Progenitor cell of endocrine pancreas (in vitro differentiated cells): ENCODE measurements at places on chromosomes 7 and 10.

GRCh38 chr7:118184565-118184940 is 589 bp downstream of the LSM8 start:
- DNase-seq: no peak

GRCh38 chr7:76509931-76510877 is at the start of gene UPK3B:
TSS of gene UPK3B (plus strand) at chr7:76510552. CDS start at chr7:76510653, 101 bp downstream.
- no peak for DNase-seq

GRCh38 chr7:87359366-87359765 is 13.9 kb downstream of the CROT start:
- no peak for DNase-seq

DNA sequence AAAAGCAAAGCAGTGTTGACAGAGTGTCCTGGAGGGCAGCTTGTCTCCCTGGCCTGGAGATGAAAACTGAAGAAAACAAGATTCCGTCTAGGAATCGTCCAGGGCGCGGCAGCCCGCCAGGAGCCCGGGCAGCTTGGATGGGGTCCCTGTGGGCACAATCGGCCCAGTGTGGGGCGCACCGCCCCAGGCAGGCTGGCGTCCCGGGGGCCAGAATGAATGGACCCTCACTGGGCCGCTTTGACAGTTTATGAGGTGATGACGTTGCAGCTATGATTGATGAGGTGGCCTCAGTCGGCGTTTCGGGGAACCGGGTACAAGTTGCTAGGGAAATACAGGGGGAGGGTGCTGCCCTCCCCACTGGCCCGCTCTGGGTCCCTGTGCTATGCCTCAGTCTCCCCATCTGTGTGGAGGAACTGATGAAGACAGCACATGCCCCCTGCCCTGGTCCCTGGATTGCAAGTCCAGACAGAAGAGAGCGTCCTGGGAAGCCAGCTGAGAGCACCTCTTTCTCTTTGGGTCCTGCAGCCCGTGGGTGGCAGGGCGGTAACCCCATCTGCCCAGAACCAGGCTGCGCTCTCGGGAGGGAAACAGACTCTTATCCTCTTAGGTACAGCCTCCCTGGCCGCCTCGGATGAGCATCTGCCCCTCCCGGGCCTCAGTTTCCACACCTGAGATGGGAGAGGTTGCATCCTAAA is 131.3 kb downstream of the LHPP start:
- no peak for DNase-seq

GRCh38 chr10:125431149-125431548 is 251.8 kb downstream of the TEX36 start:
- no peak for DNase-seq

GRCh38 chr7:36117203-36117840 is 35.7 kb upstream of the EEPD1 start:
- no peak for DNase-seq

- no peak for DNase-seq
These were observed 161.5 kb upstream of the KLF6 start for GRCh38 chr10:3946234-3947229.

DNA sequence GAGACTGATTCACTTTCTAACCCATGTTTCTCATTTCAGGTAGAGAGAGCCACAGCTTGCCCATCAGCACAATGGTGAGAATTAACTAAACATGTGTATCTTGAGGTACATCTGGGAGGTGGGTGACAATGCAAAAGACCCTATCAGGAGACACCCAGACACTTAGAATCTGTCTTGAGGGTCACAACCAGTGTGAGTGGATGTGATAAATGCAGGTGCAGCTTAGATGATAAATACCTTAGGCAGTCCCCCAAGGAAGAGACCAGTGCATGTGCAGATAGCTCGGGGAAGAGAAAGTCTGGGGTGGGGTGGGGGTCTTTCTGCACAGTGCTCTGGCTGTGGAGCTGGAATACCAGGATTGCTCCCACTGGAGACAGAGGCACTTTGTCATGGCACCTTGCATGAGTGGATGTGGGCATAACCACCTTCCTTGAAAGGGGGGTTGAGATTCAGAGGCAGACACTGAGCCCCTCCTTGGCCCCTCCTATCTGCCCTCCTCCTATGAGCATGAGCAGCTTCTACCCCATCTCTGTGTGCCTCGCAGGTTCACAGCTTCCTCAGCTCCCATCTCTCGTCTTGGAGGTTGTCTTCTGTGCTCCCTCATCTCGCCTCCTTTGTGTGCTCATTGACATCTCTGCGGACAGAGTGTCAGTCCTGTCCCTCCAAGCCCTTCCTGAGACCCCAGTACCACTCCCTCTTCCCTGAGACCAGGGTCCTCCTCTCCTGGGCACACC is 349.8 kb downstream of the TCERG1L start:
- no peak for DNase-seq

- DNase-seq: no peak
These were observed 2.3 kb upstream of the SH2B2 start for GRCh38 chr7:102284399-102284798.

GRCh38 chr10:43352951-43353350 is 18.5 kb upstream of the FXYD4 start:
- DNase-seq: no peak

- no peak for DNase-seq
These were observed 221.0 kb upstream of the FZD1 start for GRCh38 chr7:91043186-91043585.

DNA sequence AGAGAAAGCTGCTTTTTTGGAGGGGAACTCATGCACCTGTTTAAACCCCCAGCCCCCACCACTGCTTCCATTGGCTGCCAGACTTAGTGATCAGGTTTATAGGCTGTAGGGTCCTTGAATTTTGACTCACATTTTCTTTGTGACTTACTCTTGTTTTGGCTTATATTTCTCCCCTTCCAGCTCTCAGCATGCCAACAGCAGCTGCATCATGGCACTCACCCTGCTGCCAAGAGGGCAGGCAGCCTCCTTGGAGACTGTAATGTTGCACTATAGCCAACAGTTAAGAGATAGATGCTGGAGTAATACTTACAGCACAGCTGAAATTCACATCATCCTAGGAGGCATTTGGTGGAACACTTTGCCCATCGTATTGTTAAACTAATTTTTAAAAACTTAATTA is 98.0 kb upstream of the GLCCI1 start:
- DNase-seq: no peak

DNA sequence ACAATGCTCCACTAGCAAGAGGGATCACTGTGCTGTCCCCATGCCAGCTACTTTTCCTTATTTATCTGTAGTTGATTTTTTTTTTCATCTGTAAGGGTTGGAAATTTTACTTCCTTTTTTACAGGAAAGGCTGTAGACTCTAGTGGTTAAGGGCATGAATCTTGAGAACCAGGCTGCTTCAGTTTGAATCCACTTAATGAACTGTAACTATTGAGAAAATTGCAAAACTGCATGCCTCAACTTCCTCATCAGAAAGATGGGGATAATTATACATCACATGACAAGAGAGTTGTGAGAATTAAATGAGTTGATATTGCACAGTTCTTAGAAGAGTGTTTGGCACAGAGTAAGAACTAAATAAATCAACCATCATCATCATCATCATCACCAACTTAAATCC is 106.4 kb upstream of the GSDME start:
- no peak for DNase-seq

GRCh38 chr10:137606-138005 is 2.4 kb downstream of the ZMYND11 start:
- no peak for DNase-seq

DNA sequence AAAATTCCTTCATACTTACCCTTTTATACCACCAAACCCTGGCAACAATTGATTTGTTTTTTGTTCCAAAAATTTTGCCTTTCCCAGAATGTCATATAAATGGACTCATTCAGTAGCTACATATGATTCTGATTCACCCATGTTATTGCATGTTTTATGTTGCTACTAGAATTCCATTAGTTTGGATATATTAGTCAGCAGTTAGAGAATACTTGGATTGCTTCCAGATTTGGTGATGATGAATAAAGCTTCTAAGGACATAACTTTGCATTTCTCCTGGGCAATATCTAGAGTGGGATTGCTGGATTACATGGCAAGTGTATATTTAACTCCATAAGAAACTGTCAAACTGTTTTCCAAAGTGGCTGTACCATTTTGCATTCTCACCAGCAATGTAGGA is 806.9 kb downstream of the DNAJB9 start:
- DNase-seq: no peak

DNA sequence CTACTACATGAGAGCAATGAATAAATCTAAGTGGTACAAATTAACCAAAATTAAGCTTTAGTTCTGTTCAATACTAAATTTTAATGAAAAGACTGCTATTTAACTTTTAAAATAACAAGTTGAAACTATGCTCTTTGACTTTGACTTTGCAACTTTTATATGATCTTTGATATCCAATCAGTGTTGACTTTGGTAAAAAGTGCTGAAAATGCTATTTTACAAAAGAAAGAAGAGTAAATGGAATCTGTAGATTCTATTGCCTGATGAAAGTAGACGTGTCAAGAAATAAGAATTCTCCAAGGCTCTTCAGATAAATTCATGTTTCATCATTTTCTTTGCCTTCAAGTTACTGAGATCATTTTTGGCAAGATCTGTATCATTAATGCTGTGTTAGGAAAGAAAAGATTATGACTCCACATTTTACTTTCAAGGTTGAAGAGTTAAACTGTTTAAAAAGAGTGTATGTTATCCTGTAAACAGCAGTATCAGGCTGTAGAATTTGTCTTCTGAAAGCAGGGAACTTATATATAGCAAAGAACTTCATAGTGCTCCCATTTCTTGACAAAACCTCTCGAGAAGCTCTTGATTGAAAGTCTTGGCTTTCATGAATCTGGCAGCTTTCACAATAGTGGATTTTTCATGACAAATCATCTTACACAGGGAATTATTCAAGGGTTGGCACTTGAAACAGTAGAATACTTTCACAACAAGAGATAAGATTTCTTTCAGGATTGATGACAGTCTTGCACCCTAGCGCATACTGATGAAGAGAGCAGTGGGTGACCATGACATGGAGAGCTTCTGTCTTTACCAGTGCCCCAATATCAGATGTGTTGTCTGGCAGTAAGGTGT is 72.1 kb downstream of the PTEN start:
- DNase-seq: no peak

DNA sequence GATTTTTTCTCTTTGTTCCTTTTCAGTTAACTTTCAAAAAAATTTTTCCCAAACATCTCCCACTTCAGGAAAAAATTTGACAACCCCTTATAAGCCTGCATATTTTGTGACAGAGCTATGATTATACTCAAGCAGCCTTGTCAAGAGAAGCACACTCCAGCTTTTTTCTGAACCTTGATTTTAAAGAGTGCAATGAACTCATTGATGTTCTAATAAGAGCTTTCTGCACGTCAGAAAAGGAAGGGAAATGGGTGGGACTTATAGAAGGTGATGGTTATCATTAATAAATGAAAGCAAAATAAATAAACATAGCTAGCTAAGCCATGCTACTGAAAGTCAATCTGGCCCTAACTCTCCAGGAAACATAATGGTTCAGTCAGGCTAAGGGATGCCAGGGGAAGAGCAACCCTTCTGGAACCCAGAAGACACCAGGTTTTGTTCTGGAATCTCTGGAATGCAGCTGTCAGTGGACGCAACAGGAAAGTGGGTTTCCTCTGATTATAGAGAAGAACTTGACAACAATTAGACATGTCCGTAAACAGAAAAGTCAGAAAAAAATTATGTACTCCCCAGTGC is 76.1 kb downstream of the NHLRC2 start:
- DNase-seq: no peak

DNA sequence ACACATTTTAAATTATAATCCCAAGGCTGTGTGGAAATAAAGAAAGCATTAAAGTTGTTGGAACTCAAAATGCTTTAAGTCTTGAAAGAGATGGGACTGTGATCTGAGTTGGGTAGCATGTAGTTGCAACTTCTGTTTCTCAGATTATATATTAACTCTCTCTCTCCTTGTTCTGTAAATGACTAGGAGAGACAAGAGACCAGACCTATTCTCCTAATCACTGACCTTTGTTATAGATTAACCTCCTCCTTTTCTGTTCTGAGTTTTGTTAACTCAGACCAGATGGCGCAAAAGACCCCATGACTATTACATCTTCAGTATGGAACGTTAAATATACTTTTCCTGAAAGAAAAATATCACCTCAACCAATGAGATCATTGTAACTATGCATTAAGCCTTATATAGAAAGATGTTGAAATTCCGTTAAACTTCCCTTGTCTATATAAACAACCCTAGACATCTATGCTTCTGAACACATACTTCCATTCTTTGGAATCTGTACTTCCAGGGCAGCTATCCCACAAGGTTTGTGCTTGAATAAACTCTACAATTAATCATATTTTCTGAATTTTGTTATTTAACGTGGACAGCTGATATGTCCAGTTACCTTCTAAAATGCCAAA is 143.5 kb upstream of the TRIM24 start:
- no peak for DNase-seq

GRCh38 chr10:84202349-84202748 is 8.0 kb downstream of the CDHR1 start:
- DNase-seq: no peak

DNA sequence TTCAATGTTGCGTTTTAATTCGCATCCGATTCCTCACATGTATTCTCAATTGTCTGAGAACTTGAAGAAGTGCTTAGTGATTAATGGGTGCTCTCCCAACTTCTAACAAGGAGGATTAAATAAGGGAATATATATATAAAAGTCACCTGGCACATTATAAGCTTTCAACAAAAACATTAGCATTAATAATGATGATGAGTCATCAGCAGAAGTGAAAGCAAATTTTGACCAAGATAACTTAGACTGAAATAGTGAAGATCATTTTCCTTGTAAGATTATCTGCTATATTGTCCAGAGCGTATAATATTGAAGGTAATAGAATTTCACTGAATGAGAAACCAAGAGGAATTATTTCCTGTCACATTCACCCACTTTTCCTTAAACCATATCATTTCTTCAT is 8.5 kb downstream of the ASAH2 start:
- no peak for DNase-seq

- DNase-seq: no peak
These were observed 23.5 kb downstream of the POLL start for GRCh38 chr10:101564490-101564991.

DNA sequence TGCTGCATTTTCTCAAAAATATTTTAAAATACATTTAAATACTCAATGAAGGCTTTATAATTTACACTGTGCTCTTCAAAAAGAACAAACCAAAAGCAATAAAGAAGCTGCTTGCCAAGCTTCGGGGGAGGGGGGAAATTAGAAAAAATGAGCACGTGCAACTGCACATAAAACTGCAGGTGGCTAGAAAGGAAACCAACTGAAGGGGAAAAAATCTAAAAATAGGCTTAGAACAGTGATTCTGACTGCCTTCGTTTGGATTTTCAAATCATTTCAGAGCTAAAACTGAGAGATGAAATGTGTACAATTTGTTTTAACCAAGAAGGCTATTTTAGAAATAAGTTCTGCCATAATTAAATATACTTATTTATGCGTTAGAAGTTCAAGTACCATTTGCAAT is 61.4 kb downstream of the ABI1 start:
- DNase-seq: no peak

DNA sequence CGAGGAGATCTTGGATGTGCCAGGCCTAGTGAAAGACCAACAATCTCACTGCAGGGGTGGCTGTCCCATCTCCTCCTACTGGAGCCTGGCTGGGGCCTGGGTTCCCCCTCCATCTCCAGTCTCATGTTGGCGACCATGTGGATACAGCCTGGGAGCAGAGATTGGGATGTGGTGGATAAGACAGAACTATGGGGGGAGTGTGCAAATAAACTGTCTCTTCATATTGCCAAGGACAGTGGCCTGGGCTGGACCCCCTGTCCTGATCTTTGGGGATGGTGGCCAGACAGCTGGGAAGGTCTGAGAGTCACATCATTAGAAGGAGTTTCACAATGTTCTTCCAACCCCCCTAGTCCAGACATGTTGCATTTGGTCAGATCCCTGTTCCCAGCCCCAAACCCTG is 5.8 kb upstream of the MINDY4 start:
- DNase-seq: no peak
